ENCODE measurements at places on chromosomes 5 and 9.

DNA sequence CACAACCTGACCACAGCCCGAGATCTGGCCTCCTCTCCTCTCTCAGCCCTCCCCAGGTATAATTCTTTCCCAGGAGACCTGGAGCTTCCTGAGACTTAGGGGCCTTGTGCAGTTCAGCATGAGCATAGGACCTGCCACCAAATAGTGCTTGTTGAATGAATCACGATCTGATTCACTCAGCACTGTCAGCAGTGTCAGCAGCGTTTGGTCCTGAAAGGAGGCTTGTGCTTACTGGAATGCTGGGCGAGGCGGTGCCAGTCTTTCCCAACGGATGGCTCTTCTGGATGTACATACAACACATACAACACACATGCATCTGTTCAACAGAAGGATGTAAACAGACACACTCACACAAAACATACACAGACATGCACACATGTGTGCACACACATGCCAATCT is 173.3 kb downstream of the COL23A1 start:
- DNase-seq = no peak

GRCh38 chr9:98152526-98152925 is 33.5 kb upstream of the TRIM14 start:
- DNase-seq = no peak

GRCh38 chr5:67880511-67880805 is 335.1 kb upstream of the PIK3R1 start:
- no peak for DNase-seq

GRCh38 chr5:52449516-52449915 is 338.2 kb upstream of the ITGA1 start:
- no peak for DNase-seq

- DNase-seq = no peak
Observed at GRCh38 chr9:81411961-81412360, 277.4 kb downstream of the TLE1 start.

GRCh38 chr9:36154331-36154952 is 14.7 kb upstream of the CCIN start:
- no peak for DNase-seq

Data from NCI-H146 (cell line).